K562 (cell line): ENCODE measurements at places on chromosomes 2 and 18. TPM values are rescaled to one million over a fixed set of nuclear protein-coding genes. Genes with fewer than 3 reads are reported as not detected.

Gene COL6A3
- total RNA-seq: 4.1 and 4.3 TPM in 2 replicates

Gene ERFE
- total RNA-seq: 6.5 and 6.7 TPM in 2 replicates

Gene TSPYL6
- total RNA-seq: 8.8 and 9.4 TPM in 2 replicates

Gene CNTNAP5
- total RNA-seq: not detected in 2 replicates

Gene HOXD1
- total RNA-seq: not detected in 2 replicates

Gene MC4R
- not detected in 2 replicates for total RNA-seq

Gene NGEF
- total RNA-seq: 0.09 and 0.11 TPM in 2 replicates

Gene SLC25A12
- total RNA-seq: 20.5 and 21.3 TPM in 2 replicates
